Ammon's horn (tissue), 1 donor: ENCODE measurements at places on chromosomes 5 and 9.

DNA sequence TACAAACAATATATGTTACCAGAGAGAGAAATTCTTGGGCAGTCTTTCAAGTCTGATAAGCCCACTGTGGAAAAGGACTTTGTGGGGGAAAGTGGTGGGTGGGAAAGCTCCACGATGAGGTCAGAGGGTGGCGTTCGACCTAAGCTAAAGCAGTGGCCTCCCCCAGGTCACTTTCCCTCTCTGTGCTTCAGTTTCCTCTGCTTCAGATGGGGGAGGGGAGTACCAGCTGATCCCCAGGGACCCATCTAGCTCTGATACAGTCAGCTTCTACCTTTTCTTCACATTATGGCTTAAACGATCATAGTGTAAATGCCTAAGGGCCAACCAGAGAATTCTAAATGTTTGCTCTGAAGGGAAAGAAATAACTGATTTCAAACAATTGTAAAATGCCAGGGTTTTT, 36.6 kb upstream of the ARSB start:
- DNase-seq = no peak

DNA sequence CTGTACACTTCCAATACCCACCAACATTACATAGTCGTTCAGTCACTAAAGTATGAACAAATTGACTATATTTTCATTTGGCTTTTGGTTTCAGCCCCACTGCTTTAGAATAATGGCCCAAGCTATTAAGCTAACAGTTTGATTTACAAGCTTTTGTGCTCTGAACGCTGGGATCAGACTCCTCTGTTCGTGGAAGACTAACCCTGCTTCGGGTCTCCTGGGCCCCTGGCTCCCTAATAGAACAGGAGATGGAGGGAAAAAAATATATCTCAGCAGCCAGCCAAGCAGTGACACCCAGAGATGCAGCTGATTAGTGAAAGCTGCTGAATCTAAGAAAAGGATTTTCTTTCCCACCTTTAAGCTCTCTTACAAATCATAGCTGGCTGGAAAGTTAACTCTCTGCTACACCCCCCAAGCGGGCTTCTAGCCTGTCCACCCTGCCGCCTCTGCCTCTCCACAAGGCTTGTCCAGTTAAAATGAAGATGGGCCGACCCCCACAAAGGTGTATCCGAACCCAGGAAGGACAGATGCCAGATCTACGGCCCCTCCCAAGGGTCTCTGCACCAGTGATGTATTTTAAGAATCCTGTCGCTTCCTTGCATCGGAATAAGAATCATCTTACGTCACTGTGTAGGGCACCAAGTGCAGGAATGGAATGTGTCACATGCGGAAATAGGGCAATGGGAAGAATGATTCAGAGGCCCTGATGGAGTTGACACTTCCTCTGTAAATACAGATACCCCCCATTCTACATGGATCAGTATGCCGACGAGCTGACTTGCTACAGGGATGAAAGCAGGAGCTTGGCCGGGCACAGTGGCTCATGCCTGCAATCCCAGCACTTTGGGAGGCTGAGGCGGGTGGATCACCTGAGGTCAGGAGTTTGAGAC, 33.4 kb upstream of the BARHL1 start:
- DNase-seq = no peak

DNA sequence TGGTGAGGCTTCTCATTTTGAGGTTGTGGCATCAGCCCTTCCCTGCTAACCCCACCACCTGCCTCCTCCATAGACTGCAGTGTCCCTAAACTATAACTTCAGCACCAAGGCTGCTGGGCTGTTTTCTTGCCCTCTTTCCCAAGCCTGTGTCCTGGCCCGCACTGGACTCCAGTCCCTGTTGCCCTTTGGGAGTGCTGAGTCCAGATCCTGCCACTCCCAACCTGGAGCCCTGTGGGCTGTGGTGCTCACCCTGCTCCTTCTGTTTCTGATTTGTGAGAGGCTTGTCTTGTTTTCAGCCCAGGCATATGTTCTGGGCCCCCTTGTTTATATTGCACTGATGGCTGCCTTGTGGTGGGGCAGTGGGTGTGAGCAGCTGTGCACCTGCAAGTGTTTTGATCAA, 39.7 kb upstream of the RNU6ATAC start:
- no peak for DNase-seq

- DNase-seq = no peak
These were observed 5.3 kb downstream of the BRD3 start for GRCh38 chr9:134062461-134063087.

DNA sequence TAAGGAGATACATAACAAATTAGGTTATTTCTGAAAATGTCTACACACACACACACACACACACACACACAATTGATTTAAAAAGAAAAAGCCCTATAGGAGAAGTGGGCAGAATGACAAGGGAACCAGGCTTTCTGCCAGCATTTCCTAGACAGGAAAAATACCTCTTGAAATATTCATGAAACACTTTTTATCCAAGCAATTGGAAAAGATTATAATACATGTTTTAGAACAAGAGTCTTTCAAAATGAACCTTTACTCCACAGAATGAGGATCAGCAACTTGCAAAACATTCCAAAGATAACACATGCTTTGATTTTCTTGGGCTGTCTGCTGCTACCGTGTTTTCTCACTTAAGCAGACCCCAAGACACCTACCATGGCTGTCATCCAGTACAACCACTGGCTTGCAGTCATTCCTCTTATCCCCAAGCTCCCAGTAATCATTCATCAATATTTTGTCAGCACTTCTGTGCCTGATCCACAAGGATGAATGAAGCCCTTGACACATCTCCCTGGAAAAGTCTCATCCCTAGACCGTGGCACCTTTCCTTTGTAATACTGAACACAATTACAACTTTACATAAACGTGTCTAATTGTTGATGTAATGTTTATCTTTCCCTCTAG, 717.1 kb upstream of the ZNF608 start:
- DNase-seq = no peak

DNA sequence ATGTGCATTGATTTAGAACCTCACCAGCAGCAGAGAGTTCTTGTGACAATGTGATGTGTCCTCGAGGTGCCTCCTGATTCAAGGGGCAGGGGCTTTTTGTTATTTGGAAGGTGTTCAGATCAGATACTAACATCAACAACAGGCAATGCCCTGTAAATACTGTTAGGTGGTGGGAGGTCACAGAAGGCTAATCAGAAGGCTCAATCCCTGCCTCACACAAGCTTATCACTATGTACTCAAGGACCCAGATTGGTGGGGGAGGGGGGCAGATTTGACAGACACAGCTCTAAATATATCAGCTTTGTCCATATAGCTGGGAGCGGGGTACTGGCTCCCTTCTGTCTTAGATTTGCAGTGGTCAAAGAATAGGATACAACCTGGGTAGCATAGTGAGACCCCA, 2.6 kb downstream of the FRMPD1 start:
- DNase-seq = no peak

GRCh38 chr5:50666261-50667022, at the start of gene PARP8:
Gene PARP8, plus strand, starts transcription at chr5:50666637. Its CDS starts 459 bp downstream, at chr5:50667096.
- DNase-seq = peak; percentile 46
